Glutamatergic neuron (in vitro differentiated cells): ENCODE measurements at places on chromosomes 16 and 17.
A peak's percentile ranks its signal among the peaks of the same experiment; 100 is the strongest.

DNA sequence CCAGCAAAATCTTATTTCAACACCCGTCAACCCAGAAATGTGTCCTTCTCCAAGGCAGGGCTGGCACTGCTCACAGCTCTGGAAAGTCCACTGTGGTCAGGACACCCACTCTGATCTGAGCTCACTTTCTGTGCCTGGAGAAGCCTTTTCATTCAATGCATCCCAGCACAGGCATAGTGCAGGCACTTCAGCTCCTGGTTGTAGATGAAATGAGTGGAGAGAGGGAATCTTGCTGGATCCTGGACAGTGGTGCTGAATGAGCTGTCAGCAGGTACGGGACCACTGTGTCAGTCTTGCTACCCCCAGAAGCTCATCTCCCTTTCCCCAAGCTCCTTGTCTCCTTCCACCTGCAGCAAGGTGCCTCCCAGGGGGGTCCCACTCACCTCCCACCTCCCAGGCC lies 86.1 kb upstream of the SALL1 start:
- no peak overlapping the region for H3K27ac ChIP-seq
- H3K4me1 ChIP-seq: peaks cover 4% of the 10 kb centered on the region
- peaks cover 11% of the 10 kb centered on the region for H3K27me3 ChIP-seq
- no peak for DNase-seq
- H3K4me3 ChIP-seq: no peak overlapping the region

DNA sequence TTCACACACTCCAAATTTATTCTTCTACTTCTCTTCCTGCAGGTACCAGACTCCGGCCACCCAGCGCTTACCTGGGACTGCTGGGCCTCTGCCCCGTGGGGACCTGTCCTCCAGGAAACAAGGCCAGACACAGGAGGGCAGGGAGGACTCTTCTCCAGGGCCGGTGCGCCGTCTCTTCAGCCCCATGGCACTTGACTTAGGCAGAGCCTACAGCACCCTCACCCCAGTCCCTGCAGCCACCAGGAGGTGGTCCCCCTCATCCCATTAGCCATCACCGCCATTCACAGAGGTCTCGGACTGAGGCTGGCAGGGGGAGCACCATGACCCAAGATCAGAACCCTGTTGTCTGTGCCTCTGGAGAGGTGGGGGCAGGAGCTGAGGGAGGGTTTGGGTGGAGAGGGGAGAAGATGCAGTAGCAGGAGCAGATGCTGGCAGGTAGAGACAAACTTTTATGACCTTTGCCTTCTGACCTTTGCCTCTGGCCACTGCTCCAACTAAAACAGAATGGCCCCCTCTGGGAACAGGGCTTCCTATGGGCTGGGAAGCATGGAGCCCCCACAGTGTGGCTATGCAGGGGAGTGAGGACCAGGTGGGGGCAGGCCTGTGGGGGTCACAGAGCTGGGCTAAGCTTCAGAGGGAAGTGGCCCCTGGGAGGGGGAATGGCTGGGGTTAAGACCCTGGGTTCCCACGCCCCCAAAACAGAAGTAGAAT lies 1.7 kb upstream of the GCGR start:
- no peak overlapping the region for H3K4me3 ChIP-seq
- DNase-seq: no peak
- peaks cover 19% of the 10 kb centered on the region for H3K27me3 ChIP-seq
- no peak overlapping the region for H3K27ac ChIP-seq

DNA sequence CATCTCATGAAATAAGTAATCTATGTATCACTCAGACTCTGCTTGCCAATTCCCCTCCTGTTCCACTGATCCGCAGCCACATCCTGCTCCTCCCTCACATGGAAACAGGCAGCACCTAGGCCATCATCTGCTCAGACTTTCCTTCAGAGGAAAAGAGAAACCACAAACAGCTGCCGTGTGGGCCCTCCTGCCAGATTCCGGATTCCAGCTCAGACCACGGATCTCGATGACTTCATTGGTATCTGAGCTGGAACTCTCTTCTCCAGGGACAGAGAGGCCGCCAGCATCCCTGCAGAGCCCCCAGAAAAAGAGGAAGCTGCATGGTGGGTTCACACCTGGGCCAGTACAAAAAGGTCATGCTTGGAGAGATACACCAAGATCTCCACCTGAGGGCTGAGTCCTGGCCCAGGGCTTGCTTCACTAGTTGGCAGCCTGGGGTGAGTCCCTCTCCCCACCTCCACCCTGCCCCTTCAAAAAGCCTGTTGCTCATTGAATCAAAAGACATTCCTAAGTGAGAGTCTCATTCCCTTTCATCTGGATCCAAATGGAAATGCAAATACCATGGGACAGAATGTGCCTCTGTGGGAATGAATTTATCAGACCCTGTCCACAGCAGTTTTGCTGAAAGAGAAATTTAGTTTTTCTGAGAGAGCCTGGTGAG lies 47.2 kb downstream of the HOXB1 start:
- no peak overlapping the region for H3K27ac ChIP-seq
- H3K4me3 ChIP-seq: no peak overlapping the region
- H3K4me1 ChIP-seq: no peaks in the 10 kb centered on the region
- H3K36me3 ChIP-seq: no peaks in the 10 kb centered on the region
- DNase-seq: no peak

DNA sequence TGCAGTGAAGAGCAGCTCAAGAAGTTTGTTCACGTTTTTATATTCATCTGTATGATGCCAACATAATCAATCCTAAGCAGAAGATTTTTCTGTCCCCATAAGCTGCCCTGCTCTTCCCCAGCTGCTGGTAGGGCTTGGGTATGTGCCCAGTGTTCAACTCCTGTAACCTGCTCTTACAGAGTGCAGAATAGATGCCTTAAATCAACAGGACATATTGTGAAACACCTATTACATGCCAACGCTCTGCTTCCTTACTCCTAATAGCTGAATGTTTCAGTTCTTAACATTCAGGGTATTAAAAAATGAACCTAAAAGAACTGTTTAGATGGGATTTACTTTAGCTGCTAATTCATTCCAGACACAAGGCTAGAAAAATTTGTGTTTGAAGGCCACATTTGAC lies 190.9 kb downstream of the HS3ST3A1 start:
- no peak for DNase-seq
- no peak overlapping the region for H3K27ac ChIP-seq

- H3K27ac ChIP-seq: no peak overlapping the region
- H3K4me1 ChIP-seq: no peaks in the 10 kb centered on the region
- no peak for DNase-seq
- H3K36me3 ChIP-seq: no peaks in the 10 kb centered on the region
Measured at GRCh38 chr17:30780343-30780742, 44.1 kb downstream of the CRLF3 start.

- peaks cover 4% of the 10 kb centered on the region for H3K4me1 ChIP-seq
- DNase-seq: no peak
- no peak overlapping the region for H3K27ac ChIP-seq
- H3K4me3 ChIP-seq: no peak overlapping the region
Measured at GRCh38 chr17:280901-281300, 71.7 kb downstream of the RPH3AL start.

DNA sequence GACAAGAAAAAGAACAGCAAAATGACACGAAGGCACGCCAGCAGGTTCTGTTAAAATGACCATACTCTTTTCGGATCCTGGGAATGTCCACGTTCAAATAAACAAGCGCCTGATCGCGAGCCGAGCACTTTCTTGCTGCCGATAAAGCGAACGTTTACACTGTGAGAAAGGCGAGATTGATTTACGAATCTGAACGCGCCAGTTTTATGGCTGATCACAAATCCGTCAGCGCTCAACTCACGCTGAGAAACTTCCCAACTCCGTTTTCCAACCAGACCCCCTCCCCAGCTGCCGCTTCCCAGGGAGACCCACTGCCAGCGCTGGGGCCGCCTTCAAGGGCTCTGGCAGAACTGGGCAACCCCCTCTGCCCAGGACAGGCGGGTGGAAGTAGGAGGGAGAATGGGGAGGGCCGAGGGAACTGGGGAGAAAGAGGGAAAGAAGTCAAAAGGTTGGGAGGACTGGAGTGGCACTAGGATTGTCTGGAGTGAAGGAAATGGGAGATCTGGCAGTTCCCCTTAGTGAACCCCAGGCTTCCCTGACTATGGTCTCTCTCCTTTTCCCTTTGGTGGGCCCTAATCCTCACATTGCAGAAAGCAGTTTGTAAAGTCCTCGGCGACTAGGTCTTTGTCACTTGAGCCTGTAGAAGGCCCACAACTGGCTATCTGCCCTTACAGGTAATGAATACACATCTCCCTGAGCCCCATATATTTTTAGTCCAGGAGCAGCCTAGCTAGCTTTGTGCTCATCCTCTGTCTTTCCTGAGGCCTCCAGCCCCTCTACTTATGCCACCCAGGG lies 6.9 kb downstream of the HOXB4 start:
- no peaks in the 10 kb centered on the region for H3K4me1 ChIP-seq
- no peak overlapping the region for H3K4me3 ChIP-seq
- no peak for DNase-seq
- H3K27ac ChIP-seq: no peak overlapping the region
- peaks cover 42% of the 10 kb centered on the region for H3K27me3 ChIP-seq

GRCh38 chr17:43338886-43339516 lies 59.8 kb upstream of the ARL4D start:
- no peaks in the 10 kb centered on the region for H3K27me3 ChIP-seq
- H3K4me3 ChIP-seq: no peak overlapping the region
- DNase-seq: peak; percentile 84
- peaks cover 3% of the 10 kb centered on the region for H3K4me1 ChIP-seq
